ENCODE measurements at places on chromosomes 2 and 18.

DNA sequence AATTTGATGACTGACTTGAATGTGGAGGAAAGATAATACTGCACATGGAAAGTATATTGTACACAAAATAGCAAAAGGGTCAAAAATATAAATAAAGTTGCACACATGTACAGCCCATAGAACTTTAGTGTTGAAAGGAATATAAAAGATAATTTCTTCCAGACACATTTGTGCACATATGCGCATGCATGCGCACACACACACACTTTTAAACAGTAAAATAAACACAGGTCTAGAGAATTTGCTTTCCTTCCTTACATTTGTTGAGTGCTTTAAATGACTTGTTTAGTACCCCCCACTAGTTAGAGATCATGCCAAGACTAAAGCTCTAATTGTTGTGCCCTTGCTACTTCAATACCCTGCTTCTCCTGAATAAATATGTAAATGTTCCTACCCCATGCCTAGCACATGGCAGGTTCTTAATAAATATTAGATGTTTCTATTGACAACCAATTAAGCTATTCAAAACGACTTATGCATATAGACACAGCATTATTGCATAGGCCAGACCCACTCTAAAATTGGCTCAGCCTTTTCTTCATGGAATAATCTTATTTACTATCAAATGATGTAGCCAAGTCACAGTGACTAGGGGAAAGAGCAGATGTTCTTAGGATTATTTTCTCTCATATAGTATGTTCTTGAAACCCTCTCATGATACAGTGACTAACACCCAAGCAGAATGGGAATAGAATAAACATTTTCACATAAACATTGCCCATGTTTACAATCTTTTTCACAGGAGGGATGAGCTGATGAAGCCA is 165.5 kb upstream of the ACVR2A start:
- no peak for DNase-seq

DNA sequence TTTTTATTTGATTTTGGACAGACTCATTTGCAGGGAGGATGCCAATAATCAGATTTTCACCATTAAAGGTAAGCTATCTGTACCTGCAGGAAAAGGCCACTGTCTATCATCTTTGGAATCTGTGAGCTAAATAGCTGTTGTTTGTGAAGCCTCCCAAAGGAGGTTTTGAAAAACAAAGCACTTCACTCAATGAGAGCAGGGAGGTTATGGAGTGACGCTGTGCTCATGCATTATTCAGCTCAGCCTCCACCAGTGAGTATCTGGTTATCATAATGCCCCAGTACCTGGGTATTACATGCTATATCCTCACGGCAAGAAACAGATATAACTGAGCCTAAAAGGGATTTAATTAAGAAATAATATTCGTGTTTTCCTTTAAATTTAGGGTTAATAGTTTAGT is 189.6 kb upstream of the PIK3C3 start:
- DNase-seq = no peak

DNA sequence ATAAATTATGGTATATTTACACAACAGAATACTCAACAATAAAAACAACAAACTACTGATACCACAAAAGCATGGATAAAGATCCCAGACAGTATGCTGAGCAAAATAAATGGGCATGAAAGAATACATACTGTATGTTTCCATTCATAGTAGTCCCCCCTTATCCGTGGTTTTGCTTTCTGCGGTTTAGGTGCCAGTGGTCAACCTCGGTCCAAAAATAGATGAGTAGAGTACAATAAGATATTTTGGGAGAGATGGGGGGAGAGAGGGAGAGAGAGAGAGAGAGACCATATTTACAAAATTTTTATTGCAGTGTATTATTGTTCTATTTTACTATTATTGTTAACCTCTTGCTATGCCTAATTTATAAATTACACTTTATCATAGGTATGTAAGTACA is 21.0 kb upstream of the TGFA start:
- DNase-seq = no peak

DNA sequence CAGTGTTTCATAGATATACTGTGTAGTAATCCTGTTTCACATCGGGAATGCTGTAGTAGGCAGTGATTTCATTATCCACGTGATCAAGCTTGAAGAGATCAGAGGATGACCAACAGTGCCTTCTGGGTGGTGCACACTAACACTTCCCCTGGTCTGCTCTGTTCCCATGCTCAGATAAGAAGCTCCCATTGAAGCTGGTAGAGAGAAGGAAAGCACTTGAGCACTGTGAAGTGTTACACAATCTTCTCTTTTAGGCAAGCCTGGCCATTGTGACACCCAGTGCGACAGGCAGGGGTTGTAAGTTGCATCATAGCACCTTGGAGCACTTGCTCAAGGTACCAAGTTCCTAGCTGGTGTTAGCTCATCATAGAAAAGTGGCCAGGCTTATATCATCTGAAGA is 30.6 kb upstream of the GPD2 start:
- DNase-seq = no peak

GRCh38 chr2:18132697-18133096 is 254.2 kb downstream of the KCNS3 start:
- DNase-seq = no peak

GRCh38 chr2:3114406-3115185 is 263.0 kb downstream of the EIPR1 start:
- DNase-seq = no peak

GRCh38 chr2:212842544-212843185 is 304.1 kb upstream of the ERBB4 start:
- no peak for DNase-seq

GRCh38 chr18:67778016-67778415 is 261.5 kb upstream of the DSEL start:
- DNase-seq = no peak

GRCh38 chr2:20391951-20392699 is 41.5 kb upstream of the PUM2 start:
- DNase-seq = no peak

- DNase-seq = no peak
Observed at GRCh38 chr2:234487356-234487755, 9.5 kb downstream of the ARL4C start.

DNA sequence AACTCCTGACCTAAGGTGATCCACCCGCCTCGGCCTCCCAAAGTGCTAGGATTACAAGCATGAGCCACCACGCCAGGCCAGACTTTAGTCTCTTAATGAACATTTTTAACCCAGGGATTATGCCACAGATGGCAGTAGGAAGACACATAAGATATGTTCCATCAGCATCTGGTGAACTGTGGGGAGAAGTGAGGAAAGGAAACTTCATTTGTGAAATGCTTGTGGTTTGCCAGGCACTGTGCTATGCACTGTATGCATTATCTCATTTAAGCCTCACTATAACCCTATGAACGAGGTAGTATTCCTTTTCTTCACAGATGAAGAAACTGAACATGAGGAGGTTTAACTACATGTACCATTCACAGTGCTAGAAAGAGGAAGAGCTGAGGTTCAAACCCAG is 29.3 kb downstream of the PTRHD1 start:
- DNase-seq = no peak

DNA sequence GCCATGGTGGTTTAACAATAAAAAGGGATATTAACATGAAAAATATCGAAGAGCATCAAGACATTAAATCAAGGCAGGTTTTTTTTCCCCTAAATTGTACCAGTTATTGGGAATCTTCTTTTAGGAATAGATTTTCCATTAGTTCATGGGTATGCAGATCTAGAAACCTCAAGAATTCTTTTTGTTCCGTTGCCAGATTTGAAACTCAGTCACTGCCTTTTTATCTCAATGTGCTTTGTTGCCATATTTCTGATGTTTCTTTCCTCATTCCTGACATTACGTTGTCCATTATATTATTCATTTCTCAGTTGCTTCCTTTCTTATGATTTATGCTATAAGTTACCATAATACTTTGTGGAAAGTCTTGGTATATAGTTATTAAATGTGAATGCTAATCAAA is 162.2 kb downstream of the CD226 start:
- DNase-seq = no peak
